Choroid plexus epithelial cell (primary cell): ENCODE measurements at places on chromosomes 3 and 15.
A peak's percentile ranks its signal among the peaks of the same experiment; 100 is the strongest.

GRCh38 chr15:60591496-60592370, 112.8 kb upstream of the ICE2 start:
- DNase-seq = no peak

GRCh38 chr15:31235311-31236183, 91.1 kb upstream of the KLF13 start:
- peak; percentile 62 for DNase-seq

GRCh38 chr15:67048281-67049279, 16.8 kb upstream of the SMAD3 start:
- DNase-seq = peak; percentile 92

DNA sequence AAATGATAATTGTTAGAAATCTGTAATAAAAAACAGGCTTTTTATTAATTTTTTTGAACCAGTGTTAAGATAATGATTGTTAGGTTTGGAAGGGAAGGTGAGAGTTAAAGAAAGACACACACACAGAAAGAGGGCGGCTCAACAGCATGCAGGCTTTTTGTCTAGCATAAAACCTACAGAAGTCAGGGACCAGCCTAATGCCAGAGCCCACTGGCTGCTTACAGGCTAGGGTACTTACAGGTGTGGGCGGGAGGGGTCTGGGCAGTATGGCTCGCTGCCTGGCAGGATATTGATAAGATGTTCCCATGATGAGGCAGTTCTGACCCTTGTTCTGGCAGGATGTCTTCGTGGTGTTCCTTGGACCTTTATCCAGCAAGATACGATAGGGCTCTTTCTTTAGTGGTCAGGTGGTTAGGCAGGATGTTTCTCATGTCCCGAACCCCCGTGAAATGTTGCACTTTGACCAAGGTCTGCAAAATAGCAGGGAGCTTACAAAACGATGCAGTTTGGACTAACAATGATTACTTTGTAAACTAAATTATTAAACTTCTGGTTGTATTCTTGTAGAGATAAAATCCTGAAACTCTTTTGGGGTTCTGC, 84.7 kb downstream of the DCUN1D1 start:
- DNase-seq = no peak

GRCh38 chr3:161323926-161324621, 47.2 kb downstream of the SPTSSB start:
- no peak for DNase-seq

GRCh38 chr15:43893956-43894355, 67.2 kb downstream of the WDR76 start:
- DNase-seq = peak; percentile 10

DNA sequence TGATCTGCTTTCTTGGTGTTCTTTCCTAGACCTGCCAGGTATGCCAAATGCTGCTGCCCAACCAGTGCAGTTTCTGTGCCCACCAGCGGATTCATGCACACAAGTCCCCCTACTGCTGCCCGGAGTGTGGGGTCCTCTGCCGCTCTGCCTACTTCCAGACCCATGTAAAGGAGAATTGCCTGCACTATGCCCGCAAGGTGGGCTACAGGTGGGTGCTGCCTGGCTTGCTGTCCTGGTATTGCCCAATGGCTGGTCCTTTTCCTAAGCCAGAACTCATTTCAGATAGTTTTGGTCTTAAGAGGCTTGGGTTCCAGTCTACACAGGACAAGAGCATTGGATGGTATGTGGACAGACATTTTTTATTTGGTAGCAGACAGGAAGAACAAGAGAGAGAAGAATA, 26.5 kb upstream of the ALPK3 start:
- no peak for DNase-seq

GRCh38 chr3:138389841-138390581, 41.6 kb downstream of the MRAS start:
- DNase-seq = peak; percentile 96

DNA sequence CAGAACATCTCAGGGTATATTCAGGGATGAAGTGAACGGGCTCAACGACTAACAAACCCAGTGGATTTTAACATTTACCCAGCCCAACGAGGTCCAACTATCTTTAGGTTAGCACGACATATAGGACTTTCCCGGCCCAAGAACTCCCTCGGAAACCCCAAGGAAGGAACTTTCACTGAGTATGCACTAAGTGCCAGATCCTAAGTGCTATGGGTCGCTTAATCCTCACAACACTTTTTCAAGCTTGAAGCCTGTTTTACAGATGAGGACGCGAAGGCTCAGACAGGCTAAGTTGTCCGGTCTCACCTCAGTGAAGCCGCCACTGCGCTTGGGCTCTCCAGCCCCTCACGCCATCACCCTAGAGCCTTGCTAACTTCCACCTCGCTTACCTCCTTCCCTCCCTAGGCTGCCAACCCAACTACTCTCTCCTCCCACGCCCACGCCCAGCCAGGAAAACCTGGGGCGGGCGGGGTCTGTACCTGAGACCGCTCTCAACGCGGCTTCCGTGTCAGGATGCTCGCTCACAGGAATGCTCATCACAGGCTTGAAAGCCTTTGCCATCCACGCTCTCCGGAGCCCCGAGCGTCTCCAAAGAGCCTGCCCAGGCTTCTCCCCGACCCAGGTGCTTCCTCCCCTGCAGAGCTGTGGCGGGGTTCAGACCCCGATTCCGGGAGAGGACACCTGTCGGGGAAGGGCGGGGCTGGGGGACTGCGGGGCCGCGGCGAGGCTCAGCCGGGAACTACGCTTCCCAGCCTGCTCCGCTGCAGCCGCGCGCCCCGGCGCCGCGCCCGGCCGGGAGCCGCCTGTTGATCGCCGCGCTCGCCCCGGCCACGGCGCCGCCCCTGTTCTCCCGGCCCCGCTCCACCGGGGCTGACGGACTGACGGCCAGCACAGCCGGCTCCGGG, at the start of gene TMOD2:
TMOD2 (plus strand) TSS at position 806 of the 905 bp plus-strand sequence. CDS start 14,845 bp downstream, outside the sequence.
- DNase-seq = peak; percentile 37

DNA sequence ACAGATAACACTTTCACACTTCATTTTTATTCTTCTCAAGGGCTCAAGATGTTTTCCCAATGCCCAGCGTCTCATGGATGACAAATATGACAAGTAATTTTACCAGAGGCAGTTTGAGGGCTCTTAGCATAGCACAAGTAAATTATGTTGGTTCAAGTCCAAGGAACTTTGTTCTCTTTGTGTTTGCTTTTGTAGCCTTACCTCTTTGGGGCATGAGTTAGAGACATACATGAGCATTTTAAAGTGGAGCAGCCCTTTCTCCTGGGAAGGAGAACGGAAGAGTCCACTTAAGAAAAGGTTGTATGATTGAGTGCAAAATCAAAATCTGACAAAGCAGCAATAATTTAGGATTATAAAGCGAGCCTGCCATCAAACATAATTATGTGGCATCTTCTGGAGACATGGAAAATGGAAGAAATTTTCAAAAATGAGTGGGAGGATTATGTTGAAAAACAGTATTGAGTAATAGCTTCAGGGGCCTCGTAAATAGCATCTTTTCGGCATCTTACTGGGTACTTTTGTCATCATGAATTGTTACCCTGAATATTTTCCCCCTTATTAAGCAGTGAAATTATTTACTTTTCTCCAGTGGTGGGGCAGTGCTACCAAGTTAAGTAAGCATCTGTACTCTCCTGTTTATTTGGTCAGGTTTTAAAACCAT, 65.9 kb downstream of the PGPEP1L start:
- DNase-seq = no peak

GRCh38 chr15:53115563-53115962, 325.4 kb upstream of the ONECUT1 start:
- DNase-seq = no peak

GRCh38 chr15:80418892-80419537, 14.8 kb downstream of the ARNT2 start:
- DNase-seq = peak; percentile 81

- no peak for DNase-seq
Measured at GRCh38 chr15:50549326-50549725, 2.9 kb upstream of the USP50 start.

GRCh38 chr3:25556447-25556846, 108.3 kb downstream of the TOP2B start:
- peak; percentile 47 for DNase-seq

DNA sequence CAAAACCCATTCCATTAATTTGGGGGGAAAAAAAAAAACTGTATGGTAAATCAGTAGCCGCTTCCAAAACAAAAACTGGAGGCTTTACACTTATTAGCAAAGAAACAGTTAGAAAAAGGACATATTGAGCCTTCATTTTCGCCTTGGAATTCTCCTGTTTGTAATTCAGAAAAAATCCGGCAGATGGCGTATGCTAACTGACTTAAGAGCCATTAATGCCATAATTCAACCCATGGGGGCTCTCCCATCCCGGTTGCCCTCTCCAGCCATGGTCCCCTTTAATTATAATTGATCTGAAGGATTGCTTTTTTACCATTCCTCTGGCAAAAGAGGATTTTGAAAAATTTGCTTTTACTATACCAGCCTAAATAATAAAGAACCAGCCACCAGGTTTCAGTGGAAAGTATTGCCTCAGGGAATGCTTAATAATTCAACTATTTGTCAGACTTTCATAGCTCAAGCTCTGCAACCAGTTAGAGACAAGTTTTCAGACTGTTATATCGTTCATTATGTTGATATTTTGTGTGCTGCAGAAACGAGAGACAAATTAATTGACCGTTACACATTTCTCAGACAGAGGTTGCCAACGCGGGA, 9.4 kb upstream of the RPL24 start:
- peak; percentile 78 for DNase-seq

DNA sequence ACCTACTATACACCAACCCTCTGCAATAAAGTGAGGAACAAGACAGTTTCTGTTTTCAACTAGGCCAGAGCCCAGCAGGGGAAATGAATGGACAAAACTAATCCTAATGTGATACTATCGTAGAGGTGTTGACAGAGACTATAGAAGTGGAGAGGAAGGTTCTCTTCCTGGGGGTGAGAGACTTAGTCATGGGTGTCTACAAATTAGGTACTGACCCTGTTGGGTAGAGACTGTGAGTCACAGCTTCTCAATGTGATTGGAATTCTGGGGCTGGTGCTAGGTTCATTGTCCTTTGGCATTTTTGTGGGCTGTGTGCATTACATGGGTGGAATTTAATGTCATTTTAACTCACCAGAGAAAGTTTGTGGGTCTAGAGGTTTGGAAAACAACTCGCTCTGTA, 79.3 kb downstream of the ADAMTSL3 start:
- peak; percentile 96 for DNase-seq

- peak; percentile 1 for DNase-seq
Measured at GRCh38 chr3:5330152-5330810, 142.8 kb downstream of the EDEM1 start.

GRCh38 chr15:44328135-44328534, 39.6 kb downstream of the GOLM2 start:
- DNase-seq = no peak

DNA sequence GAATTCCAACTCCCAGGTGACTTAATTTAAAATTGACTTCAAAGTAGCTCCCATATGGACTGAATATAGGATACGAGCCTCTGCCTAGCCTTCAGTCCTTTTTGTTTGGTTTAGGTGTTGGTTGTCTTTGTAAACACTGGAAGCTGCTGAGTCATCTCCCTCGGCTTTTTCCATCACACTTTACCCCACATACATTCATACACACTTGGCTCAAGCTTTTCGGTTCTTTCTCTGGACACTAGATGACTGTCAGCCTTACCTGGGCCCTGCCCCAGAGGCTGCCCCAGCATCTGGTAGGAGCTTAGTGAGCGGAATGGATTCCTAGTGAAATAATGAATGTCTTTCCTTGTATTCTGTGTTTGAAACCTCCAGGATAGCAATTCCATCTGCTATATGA, 201.5 kb upstream of the IL12A start:
- DNase-seq = peak; percentile 93

- DNase-seq = peak; percentile 37
Measured at GRCh38 chr15:100642213-100642949, 40.0 kb downstream of the ASB7 start.

DNA sequence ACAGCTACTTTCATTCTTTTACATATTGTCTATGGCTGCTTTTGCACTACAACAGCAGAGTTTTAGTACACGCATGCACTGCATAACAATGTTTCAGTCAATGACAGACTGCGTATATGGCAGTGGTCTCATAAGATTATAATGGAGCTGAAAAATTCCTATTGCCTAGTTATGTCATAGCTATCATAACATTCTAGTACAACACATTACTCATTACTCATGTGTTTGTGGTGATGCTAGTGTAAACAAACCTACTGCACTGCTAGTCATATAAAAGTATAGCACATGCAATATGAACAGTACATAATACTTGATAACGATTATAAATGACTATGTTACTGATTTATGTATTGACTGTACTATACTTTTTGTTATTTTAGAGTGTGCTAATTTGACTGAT, 47.9 kb downstream of the QTRT2 start:
- DNase-seq = peak; percentile 68

- DNase-seq = no peak
Measured at GRCh38 chr3:87320756-87321626, 44.6 kb upstream of the POU1F1 start.

- DNase-seq = peak; percentile 89
Measured at GRCh38 chr3:146817704-146818103, 212.6 kb upstream of the PLSCR5 start.

- no peak for DNase-seq
Measured at GRCh38 chr3:58652624-58653023, 13.9 kb downstream of the FAM3D start.

GRCh38 chr15:98000249-98001203, 40.0 kb downstream of the ARRDC4 start:
- peak; percentile 5 for DNase-seq

GRCh38 chr15:95584088-95584487, 746.4 kb upstream of the NR2F2 start:
- no peak for DNase-seq

GRCh38 chr3:2655229-2655701, 454.9 kb downstream of the IL5RA start:
- DNase-seq = peak; percentile 36

- peak; percentile 42 for DNase-seq
Measured at GRCh38 chr3:187064210-187065115, 74.8 kb downstream of the RPL39L start.

- DNase-seq = no peak
Measured at GRCh38 chr3:187088701-187089100, 50.6 kb downstream of the RPL39L start.

DNA sequence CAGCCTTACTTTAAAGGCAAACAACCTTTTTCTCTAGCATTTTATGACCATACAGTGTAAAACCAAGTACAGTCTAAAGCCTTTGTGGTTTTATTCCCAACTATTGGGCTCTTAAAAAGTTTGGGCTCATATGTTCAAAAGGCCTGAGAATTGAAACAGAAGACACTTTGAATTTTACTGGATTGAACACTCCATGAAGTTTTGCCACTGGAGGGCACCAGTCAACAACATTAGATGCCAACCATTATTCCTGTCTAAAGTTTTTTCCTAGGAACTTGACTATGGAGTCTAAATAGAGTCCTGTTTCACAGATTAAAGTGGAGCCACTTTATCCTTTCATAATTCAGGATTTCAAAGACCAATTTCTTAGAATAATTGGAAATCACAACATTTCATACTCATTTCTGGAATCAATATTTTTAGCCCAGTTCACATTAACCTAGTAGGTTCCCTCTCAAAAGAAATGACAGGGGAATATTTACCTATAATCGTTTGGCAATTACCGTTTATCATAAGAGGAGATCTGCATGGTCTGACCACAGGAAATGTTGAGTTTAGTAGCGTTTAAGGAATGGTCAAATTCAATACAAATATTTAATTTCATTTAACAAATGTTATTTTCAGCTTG, 244.1 kb upstream of the PDZRN3 start:
- peak; percentile 67 for DNase-seq
